Breast epithelium (tissue), 4 donors: ENCODE measurements at places on chromosomes 1 and 21.

GRCh38 chr1:230773396-230774033 lies 26.3 kb downstream of the CAPN9 start:
- H3K4me3 ChIP-seq: no peak overlapping the region
- no peaks in the 10 kb centered on the region for H3K27me3 ChIP-seq
- no peaks in the 10 kb centered on the region for H3K4me1 ChIP-seq
- H3K27ac ChIP-seq: no peak overlapping the region
- no peak for DNase-seq
- H3K36me3 ChIP-seq: no peaks in the 10 kb centered on the region

DNA sequence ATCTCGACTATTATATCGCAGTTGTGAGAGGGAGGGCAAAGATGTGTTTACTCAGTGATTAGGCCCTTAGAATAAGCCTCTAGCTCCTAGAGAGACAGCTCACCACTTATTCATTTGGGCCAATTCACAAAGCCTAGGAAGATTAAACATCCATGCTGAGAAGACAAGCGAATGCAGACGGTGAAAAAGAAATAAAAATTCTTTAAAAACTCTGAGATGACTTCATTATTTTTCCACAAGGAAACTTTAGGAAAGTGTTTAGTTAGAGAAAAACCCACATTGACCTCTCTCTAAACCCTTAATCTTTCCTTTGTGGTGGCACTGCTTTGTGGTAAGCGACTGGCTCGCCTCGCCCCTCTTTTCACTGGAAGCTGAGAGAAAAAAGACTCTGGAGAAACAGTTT lies 146.8 kb upstream of the DMRTA2 start:
- H3K4me1 ChIP-seq: no peaks in the 10 kb centered on the region
- H3K36me3 ChIP-seq: no peaks in the 10 kb centered on the region
- H3K27ac ChIP-seq: no peak overlapping the region
- DNase-seq: no peak

GRCh38 chr1:229986737-229987337 lies 80.2 kb upstream of the GALNT2 start:
- H3K4me1 ChIP-seq: no peaks in the 10 kb centered on the region
- H3K4me3 ChIP-seq: no peak overlapping the region
- no peaks in the 10 kb centered on the region for H3K36me3 ChIP-seq
- no peaks in the 10 kb centered on the region for H3K27me3 ChIP-seq

DNA sequence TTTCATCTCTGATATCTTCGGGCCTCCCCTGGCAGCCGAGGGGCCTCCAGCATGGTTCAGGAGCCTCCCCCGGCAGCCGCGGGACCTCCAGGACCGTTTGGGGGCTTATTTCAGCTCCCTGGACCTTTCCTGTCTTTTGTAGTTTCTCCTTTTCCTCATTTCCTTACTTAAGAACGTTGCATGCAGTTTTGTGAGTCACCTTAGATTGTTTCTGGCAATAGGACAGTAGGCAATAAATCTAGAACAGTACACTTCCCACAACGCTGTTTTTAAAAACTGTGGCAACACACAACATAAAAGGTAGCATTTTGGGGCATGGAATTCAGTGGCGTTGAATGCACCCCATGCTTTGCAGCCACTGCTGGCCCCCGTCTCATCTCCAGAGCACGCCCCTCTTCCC lies 24.4 kb downstream of the FAAP20 start:
- H3K27me3 ChIP-seq: no peaks in the 10 kb centered on the region
- H3K36me3 ChIP-seq: no peaks in the 10 kb centered on the region
- no peak for DNase-seq
- H3K4me1 ChIP-seq: no peaks in the 10 kb centered on the region
- H3K4me3 ChIP-seq: no peak overlapping the region

DNA sequence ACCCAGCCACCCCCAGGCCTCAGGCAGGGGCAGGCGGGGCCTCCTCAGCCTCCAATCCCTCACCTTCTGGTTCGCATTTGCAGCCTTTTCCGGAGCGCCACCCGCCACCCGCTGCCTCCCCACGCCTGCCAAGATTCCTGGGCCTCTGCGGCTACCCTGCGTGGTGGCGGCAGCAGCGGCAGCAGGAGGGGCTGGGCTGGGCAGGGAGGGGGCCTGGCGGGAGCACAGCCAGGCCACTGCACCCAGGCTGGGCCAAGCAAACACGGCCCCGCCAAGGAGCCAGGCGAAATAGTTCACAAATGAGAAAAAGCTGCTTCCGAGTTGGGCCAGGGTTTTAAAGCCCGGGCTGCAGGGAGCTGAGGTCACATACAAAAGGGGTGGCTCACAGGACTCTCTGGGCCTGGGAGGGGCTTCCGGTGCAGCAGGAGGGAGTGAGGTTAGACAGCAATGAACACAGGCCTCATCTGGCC lies 9.8 kb downstream of the COL8A2 start:
- DNase-seq: peak; percentile 76
- H3K4me1 ChIP-seq: peaks cover 4% of the 10 kb centered on the region
- no peaks in the 10 kb centered on the region for H3K36me3 ChIP-seq
- no peaks in the 10 kb centered on the region for H3K27me3 ChIP-seq
- peak overlapping the region; percentile 67 for H3K27ac ChIP-seq
- H3K4me3 ChIP-seq: no peak overlapping the region

- no peaks in the 10 kb centered on the region for H3K4me1 ChIP-seq
- DNase-seq: no peak
- H3K4me3 ChIP-seq: no peak overlapping the region
- H3K27ac ChIP-seq: peak overlapping the region; percentile 44
Measured at GRCh38 chr1:200336101-200336845, 73.6 kb downstream of the ZNF281 start.

DNA sequence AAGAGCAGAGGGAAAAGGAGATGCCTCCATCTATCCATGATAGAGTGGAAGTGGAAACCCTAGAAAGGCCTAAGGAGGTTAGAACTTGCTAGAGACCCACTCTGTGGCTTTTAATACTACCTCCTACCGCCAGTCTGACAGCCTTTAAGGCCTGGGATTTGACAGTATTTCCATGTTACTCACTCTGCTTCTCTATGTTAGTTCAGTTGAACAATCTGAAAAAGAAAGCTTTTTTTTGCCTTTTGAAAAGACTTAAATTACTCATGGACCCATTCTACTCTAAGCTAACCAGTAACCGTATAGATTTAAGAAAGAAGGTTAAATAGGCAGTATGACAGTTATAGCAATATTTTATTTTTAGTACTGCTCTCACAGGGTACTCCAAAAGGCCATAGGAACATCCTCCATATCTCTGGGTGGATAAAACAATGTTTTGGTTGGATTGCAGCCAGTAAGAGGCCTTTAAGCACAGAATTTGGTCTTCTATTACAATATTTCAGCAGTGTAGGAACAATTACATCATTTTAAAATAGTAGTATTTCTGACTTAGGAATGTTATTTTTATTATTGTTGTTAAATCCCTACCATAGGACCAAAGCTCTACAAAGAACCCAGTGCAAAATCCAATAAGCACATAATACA lies 15.9 kb upstream of the GPR25 start:
- H3K36me3 ChIP-seq: no peaks in the 10 kb centered on the region
- H3K4me3 ChIP-seq: no peak overlapping the region
- no peaks in the 10 kb centered on the region for H3K4me1 ChIP-seq
- no peaks in the 10 kb centered on the region for H3K27me3 ChIP-seq
- no peak overlapping the region for H3K27ac ChIP-seq
- DNase-seq: no peak

GRCh38 chr1:36157115-36157903 lies 1.3 kb downstream of the MAP7D1 start:
- H3K27ac ChIP-seq: peak overlapping the region; percentile 93
- no peaks in the 10 kb centered on the region for H3K36me3 ChIP-seq
- no peaks in the 10 kb centered on the region for H3K27me3 ChIP-seq

DNA sequence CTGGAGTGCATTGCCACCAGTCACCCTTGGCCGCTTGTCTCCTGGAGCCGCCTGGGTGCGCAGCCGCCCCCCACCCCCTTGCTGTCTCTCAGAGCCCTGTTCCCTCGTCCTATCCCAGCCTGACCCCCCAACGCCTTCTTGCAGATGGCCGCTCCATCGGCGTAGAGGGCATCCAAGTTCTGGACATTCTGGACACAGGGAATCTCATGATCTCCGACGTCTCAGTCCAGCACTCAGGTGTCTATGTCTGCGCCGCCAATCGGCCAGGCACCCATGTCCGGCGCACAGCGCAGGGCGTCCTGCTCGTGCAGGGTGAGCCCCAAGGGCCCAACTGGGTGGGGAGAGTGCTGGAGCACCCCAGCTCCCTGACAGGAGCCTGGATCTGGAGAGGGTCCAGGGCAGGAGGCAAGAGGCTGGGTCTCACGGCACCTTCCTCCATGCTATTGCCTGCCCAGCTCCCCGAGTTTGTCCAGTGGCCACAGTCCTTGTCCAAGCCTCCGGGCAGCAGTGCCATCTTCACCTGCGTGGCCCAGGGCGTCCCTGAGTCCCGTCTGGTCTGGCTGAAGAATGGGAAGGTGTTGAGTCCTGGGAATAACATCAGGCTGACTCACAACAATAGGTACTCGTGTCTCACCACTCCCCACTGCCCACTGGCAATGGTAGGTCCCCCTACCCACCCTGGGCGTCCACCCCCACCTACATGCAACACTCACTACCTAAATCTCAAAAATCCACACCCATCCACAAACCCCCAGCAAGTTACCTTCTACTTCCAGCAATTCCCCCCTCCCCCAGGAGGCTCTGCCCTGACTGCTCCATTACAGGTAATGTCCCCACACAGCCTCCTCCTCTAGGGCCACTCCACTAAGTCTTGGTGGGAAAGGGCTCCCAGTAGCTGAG lies 24.6 kb downstream of the SLC27A3 start:
- H3K4me1 ChIP-seq: no peaks in the 10 kb centered on the region
- H3K4me3 ChIP-seq: no peak overlapping the region
- DNase-seq: no peak
- no peak overlapping the region for H3K27ac ChIP-seq
- H3K36me3 ChIP-seq: no peaks in the 10 kb centered on the region
